NCI-H748 treated with DMSO at 0.1 percent for 48 hours (cell line): ENCODE measurements at places on chromosomes 2 and 18.

- DNase-seq = no peak
These were observed 246.0 kb upstream of the LYPD1 start for GRCh38 chr2:132915812-132916549.

- no peak for DNase-seq
These were observed 52.0 kb downstream of the ARL4C start for GRCh38 chr2:234444893-234445292.

- no peak for DNase-seq
These were observed 6.0 kb upstream of the NEDD4L start for GRCh38 chr18:58038063-58038462.

DNA sequence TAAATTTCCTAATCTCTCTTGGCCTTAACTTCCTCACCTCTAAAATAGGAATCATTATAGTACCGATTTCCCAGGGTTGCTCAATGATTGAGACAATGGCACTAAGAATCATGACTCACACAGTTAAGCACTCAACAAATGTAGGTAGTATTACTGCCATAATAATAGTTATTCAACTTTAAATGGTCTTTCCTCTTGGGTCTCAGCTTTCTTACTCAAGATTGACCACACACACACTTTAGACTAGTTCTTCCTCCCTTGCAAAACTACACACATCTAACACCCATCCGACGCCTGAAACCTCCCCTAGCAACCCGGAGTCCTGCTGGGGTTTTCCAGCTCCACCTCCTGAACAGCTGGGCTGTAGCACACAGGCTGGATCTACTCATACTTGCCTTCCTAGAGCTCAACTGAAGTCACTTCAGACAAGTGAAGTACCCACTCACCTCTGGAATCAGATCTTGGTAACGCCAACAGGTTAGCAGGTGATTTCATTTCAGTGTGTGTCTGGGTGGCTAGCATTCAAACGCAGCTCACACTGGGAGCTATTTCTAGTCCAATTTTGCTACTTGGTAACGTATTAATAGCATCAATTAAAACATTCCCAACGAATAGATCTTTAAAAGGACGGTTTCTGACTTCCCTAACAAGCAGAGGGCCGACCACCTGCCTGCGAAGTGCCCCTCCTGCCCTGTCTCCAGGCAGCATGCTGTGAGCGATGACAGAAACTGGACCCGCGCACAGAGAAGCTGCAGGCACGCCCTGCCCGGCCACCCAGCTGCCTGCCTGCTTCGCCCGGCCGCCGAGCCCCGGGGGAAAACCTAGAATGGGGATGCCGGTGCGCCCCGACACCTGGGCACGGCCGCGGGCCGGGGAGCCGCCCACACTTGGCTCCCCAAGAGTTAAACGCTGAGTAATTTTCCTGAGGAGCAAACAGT, 1.1 kb downstream of the UXS1 start:
- DNase-seq = peak; percentile 39

- peak; percentile 16 for DNase-seq
These were observed 482.2 kb upstream of the CELF4 start for GRCh38 chr18:38047820-38048219.

DNA sequence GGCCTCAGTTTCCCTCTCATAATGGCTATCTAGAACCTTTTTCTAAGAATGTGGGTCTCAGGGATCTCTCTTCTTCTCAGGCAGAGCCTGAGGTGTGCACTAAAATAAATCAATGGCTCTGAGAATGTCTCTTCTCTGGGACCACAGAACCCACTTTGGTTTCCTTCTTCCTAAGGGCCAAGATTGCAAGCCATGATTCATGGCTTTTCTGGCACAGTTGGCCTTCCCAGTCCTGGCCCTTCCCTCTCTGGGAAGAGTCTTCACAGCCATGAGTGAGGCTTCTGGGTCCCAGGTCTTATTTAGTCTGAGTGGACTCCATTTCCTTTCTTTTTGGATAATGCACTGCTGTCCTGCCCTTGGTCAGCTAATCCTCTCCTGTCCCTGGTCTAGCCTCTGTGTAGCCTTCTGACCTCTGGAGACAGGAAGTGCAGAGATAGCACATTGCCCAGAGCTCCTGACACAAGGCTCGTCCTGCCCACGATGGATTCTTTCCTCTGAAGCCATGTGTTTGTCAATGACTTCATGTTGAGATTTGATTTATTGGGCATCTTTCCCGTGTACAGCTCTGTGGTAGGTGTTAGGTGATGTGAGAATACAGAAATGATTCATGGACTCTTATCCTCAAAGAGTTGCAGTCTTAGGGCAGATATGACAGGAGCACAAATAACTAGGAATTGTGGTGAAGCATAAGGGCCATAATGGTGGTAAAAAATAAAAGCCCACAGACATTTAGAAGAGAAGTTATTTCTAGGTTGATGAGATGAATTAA, 245.0 kb downstream of the CLIP4 start:
- DNase-seq = no peak

DNA sequence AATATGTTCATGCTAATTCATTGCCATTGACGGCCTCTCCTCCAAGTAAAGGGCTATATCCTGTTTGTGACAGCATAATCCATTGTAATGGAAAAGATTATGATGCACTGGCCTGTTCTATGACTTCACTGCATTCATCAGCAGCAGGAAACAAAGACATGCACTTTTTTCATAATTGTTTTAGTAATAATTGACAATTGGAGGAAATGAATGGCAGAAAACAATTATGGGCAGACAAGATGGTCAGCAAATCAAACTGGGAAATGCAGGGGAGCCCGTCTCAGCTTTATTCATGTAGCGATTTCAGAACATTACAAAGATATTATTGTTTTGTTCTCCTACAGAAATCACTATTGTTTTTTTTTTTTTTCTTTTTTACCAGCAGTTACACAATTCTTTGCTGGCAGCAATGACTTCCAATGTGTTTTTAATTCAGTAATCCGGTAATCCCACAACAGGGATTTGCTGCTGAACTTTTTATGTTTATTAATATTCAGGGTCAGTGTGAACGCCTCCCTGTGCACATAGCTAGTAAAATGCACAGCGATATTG, 33.8 kb upstream of the RASGRP3 start:
- no peak for DNase-seq

- no peak for DNase-seq
These were observed 480.6 kb upstream of the HS6ST1 start for GRCh38 chr2:128799284-128799552.

- no peak for DNase-seq
These were observed 61.5 kb upstream of the WDR75 start for GRCh38 chr2:189379731-189380261.
